ENCODE measurements at places on chromosomes 3 and 15.

DNA sequence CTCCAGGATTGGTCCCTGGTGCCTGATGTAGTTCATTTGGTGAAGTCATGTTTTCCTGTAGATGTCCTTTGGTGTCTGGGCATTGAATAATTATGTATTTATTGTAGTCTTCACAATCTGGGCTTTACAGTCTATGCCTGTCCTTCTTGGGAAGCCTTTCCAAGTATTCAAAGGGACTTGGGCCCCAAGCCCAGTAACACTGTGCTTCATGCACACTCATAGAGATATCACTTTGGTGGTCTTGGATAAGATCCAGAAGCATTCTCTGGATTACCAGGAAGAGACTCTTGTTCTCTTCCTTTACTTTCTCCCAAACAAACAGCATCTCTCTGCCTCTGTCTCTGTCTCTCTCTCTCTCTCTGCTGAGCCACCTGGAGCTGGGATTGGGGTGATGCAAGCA lies 281.1 kb upstream of the GOLGA6L4 start:
- H3K36me3 ChIP-seq = no peaks in the 10 kb centered on the region
- no peak overlapping the region for H3K4me3 ChIP-seq

DNA sequence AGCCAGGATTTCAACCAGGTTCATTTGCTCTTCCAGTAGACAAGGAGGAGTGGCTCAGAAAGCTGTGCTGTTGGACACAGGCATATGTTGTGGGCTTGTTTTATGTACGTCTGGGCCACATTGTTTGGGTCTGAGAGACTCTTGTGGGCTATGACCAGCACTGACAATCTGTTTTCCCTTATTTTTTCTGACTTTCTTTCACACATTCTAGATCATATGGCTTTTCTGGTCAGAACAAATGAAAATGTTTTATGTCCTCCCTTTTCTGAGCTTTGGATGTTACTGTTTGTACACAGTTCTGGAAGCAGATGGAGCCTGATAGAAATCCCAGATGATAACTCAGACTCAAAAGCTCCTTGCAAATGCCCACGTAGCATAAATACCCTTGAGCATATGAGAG lies 85.8 kb upstream of the RGMA start:
- no peak overlapping the region for H3K4me3 ChIP-seq
- H3K4me1 ChIP-seq = peaks cover 2% of the 10 kb centered on the region
- H3K27me3 ChIP-seq = peaks cover 40% of the 10 kb centered on the region
- peaks cover 20% of the 10 kb centered on the region for H3K36me3 ChIP-seq
- H3K27ac ChIP-seq = no peak overlapping the region

DNA sequence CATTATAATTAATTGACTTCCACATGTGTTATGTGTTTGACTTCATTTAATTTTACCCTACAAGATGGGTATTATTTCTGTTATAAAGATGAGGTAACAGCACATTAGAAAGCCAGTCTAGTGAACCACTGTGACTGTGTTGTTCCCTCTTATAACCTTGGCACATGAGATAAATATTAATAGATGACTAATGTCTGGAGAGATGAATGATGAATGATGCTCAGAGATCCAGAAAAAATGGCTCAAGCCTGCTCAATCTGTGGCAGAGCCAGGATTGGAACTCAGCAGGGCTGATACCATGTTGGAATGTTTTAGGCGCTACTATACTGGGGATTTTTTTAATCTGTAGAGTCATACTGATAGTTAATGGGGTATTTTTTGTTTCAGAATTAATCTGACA lies 118.8 kb upstream of the PTX3 start:
- H3K27ac ChIP-seq = no peak overlapping the region
- DNase-seq = no peak
- no peaks in the 10 kb centered on the region for H3K4me1 ChIP-seq
- H3K27me3 ChIP-seq = no peaks in the 10 kb centered on the region

DNA sequence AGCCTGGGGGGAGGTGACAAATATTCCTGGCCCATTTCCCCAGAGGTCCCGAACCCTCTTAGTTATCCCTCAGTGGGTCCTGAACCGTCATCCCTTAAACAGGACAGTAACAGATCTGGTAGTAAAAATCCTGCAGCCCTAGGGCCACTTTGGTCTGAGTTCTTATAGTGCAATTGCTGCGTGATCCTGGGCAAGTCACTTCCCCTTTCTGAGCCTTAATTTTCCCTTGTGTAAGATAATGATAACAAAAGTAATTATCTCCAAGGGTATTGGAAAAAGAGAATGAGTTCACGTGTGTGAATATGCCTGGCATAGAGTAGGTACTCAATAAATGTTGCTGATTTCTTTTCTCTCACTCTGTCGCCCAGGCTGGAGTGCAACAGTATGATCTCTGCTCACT lies 2.9 kb upstream of the JAGN1 start:
- H3K36me3 ChIP-seq = no peaks in the 10 kb centered on the region
- no peak overlapping the region for H3K27ac ChIP-seq
- no peak for DNase-seq

DNA sequence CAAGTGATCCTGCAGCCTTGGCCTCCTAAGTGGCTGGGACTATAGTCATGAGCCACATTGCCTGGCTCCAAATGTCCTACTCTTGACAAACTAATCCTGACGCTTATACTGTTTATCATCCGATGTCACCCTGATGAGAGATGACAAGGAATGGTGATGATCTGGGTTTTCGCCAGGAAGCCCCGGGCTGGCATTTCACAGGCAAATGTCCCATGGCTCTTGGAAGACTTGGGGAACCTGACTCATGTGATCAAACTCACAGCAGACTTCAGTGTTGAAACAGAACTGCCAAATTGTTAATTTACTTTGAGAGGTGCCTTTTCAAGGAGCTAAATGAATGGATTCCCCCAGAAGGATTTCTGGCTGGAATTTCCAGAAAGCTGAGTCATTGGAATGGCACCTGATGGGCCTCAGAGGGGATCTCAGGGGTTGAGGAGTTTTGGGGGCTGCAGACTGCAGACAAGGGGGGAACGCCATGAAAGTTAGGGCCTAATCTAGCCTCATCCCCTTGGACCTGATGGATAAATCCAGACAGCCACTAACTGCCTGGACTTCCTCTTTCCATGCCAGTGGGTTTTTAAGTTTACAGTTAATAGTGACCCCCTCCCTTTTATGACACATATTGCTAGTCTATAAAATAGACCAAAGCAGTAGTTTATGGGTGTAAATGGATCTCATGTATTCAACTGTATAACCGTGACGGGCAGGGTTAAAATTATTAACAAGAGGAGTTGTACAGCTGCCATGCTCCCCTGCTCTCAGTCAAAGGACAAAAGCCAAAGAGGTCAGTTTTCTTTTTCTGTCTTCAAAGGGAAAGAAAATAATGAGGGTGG lies 146.6 kb downstream of the CHSY1 start:
- H3K4me1 ChIP-seq = peaks cover 2% of the 10 kb centered on the region
- DNase-seq = no peak
- H3K27me3 ChIP-seq = no peaks in the 10 kb centered on the region
- no peak overlapping the region for H3K27ac ChIP-seq

DNA sequence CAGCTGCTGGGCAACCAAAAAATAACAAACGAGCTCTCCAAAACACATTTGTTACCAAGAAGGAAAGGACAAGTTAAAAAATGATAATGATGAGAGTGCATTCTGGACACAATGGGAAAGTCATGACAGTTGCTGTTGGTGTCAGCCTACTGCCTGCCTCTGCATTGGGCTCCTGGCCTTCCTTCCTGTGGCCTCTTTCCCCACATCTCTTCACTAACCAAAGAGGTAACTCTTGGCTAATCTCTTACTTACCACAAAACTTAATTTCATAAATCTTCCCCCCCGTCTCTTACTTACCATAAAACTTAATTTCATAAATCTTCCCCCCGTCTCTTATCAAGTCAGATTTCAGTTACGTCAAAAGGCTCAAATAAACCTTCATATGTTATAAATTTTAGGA lies 58.6 kb downstream of the AGTR1 start:
- no peak overlapping the region for H3K27ac ChIP-seq
- no peak overlapping the region for H3K4me3 ChIP-seq
- no peak for DNase-seq
- H3K4me1 ChIP-seq = no peaks in the 10 kb centered on the region

- DNase-seq = no peak
- H3K27ac ChIP-seq = no peak within 1 kb of the TSS
- H3K36me3 ChIP-seq = no peaks in the 10 kb centered on the region
- no peaks in the 10 kb centered on the region for H3K4me1 ChIP-seq
- no peak within 1 kb of the TSS for H3K4me3 ChIP-seq
Measured at GRCh38 chr3:119173325-119173724, at the start of gene UPK1B. UPK1B (plus strand) TSS chr3:119173598; CDS start chr3:119186742, 13,144 bp downstream.

DNA sequence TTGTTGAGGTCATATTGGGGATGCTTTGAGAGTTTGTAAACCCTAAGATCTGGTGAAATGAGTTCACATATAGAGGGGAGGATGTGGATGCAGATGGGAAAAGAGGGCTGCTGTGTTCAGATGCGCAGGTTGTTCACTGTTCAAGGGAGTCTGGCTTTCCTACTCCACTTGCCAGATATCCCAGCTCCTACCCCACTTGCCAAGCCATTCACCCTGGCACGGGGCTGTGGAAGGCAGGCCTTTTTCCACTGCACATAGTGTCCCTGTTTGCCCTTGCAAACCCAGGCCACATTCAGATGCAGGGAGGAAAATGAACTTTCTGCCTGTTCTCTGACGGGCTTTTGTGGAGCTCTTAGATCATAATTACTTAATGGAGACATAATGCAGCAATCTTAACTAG lies 29.0 kb downstream of the CRABP1 start:
- DNase-seq = no peak
- H3K27ac ChIP-seq = no peak overlapping the region
- no peaks in the 10 kb centered on the region for H3K4me1 ChIP-seq
- H3K27me3 ChIP-seq = peaks cover 5% of the 10 kb centered on the region

DNA sequence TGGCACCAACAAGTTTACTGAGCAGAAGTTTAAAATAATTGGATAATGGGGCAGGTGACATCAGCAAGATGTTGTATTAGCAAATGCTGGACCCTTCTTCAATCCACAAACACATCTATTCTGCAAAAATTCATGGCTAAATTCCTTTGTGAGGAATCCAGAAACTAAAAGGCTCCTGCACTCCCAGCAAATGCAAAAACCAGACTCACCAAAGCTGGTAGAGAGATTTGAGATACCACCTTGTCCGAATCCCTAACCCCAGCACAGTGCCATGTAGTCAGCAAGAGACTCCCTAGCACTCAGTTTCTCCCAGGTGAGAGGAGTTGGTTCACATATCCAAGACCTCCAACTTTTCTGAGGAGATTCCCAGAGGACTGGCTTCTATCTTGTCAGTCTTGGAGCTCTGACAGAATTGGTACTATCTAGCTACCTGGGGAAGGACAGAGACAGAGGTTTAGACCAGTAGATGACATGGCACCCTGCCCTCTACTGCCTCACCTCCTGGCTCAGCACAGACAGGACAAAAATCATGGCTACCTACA lies 21.8 kb downstream of the GREM1 start:
- H3K4me3 ChIP-seq = no peak overlapping the region
- no peaks in the 10 kb centered on the region for H3K4me1 ChIP-seq
- peaks cover 13% of the 10 kb centered on the region for H3K36me3 ChIP-seq
- no peak for DNase-seq
- H3K27me3 ChIP-seq = peaks cover 30% of the 10 kb centered on the region

GRCh38 chr3:57622362-57622761 lies 25.2 kb upstream of the ARF4 start:
- H3K4me3 ChIP-seq = no peak overlapping the region
- no peaks in the 10 kb centered on the region for H3K36me3 ChIP-seq
- no peaks in the 10 kb centered on the region for H3K27me3 ChIP-seq
- H3K4me1 ChIP-seq = no peaks in the 10 kb centered on the region
- H3K27ac ChIP-seq = no peak overlapping the region

GRCh38 chr15:37933666-37934065 lies 774 bp upstream of the TMCO5A start:
- H3K27ac ChIP-seq = no peak overlapping the region
- DNase-seq = no peak
- H3K4me1 ChIP-seq = no peaks in the 10 kb centered on the region
- peaks cover 5% of the 10 kb centered on the region for H3K27me3 ChIP-seq

- H3K4me1 ChIP-seq = peaks cover 28% of the 10 kb centered on the region
- H3K27me3 ChIP-seq = no peaks in the 10 kb centered on the region
- H3K27ac ChIP-seq = peak overlapping the region; percentile 4
- no peak for DNase-seq
Measured at GRCh38 chr3:58032186-58032585, 24.0 kb downstream of the FLNB start.

DNA sequence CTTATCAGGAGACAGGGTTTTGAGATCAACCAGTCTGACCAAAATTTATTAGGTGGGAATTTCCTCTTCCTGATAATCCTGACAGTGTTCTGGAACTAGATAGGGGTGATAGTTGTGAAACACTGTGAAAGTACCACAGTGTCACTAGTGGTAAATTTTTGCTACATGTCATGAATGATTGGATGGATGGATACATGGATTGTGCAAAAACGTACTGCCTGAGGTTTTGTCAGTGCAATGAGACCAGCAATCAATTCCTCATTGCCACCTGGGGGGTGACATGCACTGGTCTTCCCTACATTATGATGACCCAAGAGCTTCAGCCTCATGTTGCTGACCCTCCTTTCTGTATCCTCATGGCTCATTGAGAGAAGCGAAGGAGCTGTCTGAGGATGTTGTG lies 123.5 kb downstream of the SLCO3A1 start:
- DNase-seq = no peak
- peaks cover 4% of the 10 kb centered on the region for H3K4me1 ChIP-seq
- no peak overlapping the region for H3K27ac ChIP-seq
- no peak overlapping the region for H3K4me3 ChIP-seq
- no peaks in the 10 kb centered on the region for H3K36me3 ChIP-seq
- H3K27me3 ChIP-seq = peaks cover 3% of the 10 kb centered on the region

DNA sequence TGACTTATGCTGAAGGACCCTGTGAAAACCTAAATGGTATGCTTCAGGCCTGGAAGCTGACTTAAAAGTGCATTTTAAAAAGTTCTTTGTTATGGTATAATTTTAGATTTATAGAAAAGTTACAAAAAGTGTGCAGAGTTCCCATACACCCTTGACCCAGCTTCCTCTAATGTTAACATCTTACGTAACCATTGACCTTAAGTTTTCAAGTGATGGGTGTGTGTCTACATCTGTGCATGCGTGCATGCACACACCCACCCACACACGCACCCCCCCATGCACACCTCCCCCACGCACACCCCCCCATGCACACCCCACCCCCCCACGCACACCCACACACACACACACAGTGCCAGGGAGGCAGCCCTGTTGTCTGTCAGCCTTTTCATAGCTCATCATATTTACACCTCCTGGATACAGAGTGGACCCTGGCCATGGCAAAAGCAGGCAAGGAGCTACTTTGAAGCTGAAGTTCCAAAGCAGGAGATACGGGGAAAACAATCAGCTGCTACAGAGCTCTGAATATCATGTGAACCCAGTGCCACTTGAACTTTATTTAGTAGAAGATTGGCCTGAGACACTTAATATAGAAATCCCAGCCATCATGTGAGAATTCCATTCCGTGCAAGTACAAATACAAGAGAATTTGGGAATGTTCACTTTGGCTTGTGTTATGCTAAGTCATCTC lies 30.0 kb upstream of the TRAK1 start:
- no peak overlapping the region for H3K4me3 ChIP-seq
- peaks cover 81% of the 10 kb centered on the region for H3K4me1 ChIP-seq
- H3K27ac ChIP-seq = no peak overlapping the region
- no peaks in the 10 kb centered on the region for H3K36me3 ChIP-seq

Data from naive thymus-derived CD8-positive, alpha-beta T cell (primary cell).